T-helper 9 cell (primary cell): ENCODE measurements at places on chromosomes 4 and X.

- no peak for DNase-seq
These were observed 8.6 kb downstream of the APEX2 start for GRCh38 chrX:55008571-55009358.

- no peak for DNase-seq
These were observed at the start of gene PDGFC for GRCh38 chr4:156971676-156972378. TSS of gene PDGFC (minus strand) at chr4:156971799. CDS start at chr4:156970903, 896 bp downstream.

GRCh38 chr4:147498031-147498660 is 17.2 kb downstream of the EDNRA start:
- DNase-seq = no peak

DNA sequence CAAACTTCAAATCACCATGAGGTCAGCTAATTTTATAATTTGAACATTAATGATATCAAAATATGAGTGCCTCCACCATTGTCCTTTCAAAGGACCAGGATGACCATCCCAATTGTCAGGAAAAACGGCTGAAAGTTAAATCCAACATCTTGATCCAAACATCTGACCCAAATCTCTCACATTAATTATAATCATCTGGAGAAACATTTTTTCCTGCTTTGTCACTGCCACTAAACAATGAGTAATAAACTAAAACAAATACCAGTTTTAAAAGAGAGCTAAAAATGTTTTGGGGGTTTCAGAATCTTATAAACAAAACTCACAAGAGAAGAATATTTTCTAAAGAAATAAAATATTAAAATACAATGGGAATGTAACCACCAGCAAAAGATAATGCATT is 45.7 kb upstream of the NDST4 start:
- no peak for DNase-seq

GRCh38 chr4:212438-213188 is 88.3 kb downstream of the ZNF718 start:
- no peak for DNase-seq

DNA sequence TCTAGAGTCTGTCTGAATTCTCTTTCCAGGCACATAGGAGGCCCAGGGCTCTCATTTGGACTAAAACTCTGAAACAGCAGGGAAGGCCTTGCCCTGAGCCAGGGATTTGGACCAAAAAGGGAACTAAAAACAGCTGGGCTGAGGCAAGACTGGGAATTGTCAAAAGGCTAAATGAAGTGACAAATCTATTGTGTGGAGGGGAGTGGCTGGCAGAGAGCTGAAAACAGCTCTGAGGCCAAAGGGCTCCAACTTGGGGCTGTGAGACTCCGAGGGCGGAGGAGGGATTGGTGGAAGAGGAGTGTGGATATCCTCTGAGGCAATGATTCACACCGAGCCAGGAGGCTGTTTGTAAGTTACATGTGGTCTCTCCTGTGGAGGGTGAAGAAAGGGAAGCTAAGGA is 63.2 kb downstream of the PHEX start:
- no peak for DNase-seq

- no peak for DNase-seq
These were observed 124.8 kb upstream of the FAT1 start for GRCh38 chr4:186848437-186848836.

- no peak for DNase-seq
These were observed 110.1 kb upstream of the MED14 start for GRCh38 chrX:40845331-40845911.

DNA sequence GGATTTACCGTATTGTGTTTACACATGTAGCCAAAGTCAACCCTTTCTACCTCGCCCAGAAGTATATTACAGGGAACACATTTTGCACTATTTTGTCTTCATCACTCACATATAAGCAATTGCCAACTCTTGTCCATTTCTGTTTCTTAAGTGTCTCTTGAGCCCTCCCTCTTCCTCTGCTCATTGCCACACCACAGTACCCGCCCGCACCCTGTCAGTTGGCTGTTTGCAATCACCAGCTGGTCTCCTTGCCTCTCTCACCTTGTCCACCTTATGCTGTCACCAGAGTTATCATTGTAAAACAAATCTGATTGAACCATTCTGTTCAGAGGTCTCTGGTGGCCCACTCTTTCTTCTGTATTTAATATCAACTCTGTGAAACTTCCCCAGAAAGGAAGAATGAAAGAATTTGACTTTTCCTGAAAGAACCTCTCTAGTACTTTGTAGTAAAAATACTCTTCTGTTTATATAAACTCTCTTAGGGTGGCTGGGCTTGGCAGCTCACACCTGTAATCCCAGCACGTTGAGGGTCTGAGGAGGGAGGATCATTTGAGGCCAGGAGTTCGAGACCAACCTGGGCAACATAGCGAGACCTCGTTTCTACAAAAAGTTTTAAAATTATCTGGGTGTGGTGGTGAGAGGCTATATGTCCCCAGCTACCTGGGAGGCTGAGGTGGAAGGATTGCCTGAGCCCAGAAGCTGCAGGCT is 50.2 kb downstream of the ING2 start:
- no peak for DNase-seq

GRCh38 chr4:188452097-188452496 is 312.9 kb downstream of the TRIML1 start:
- DNase-seq = no peak

DNA sequence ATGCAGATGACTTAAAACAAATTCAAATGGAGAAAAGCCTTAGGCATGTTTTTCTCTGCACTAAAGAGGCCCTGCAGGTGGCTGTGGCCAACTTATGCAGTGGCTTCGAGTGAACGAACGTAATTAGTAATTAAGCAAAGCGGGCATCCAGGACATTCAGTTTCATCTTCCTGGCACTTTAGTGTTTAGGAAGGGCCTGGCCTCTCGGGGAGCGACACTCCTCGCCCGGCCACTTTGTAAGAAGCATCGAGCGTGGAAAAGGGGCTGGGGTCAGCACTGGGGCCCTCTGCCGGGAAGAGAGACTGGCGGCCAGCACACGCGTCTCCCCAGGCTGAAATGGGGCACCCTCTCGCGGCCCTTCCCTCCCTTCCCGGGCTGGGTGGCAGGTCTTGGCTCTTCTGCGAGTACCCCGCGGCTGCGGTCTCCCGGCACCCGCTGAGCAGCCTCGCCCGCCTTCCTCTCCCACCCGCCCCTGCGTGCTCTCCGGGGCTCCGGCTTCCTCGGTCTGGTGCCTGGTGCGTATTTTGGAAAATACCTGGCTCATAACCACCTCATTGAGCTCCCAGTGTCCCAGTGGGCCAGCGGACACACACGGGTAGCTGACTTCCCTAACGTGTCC is 677 bp upstream of the CYP4V2 start:
- DNase-seq = peak; percentile 36

- DNase-seq = no peak
These were observed 53.7 kb downstream of the RASL11B start for GRCh38 chr4:52915730-52916300.

GRCh38 chr4:66219401-66219800 is 549.1 kb upstream of the EPHA5 start:
- DNase-seq = no peak
